ENCODE measurements at places on chromosomes 3 and 15.

DNA sequence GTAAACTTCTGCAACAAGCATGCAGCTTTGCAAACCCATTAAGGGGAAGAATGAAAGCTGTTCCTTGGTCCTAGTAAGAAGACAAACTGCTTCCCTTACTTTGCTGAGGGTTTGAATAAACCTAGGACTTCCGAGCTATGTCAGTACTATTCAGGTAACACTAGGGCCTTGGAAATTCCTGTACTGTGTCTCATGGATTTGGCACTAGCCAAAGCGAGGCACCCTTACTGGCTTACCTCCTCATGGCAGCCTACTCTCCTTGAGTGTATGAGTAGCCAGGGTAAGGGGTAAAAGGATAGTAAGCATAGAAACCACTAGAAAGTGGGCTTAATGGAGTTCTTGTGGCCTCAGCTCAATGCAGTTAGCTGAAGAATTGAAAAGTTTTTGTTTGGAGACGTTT, 224.2 kb downstream of the P3H2 start:
- no peaks in the 10 kb centered on the region for H3K27me3 ChIP-seq
- DNase-seq = no peak
- H3K36me3 ChIP-seq = no peaks in the 10 kb centered on the region
- H3K4me1 ChIP-seq = no peaks in the 10 kb centered on the region
- no peak overlapping the region for H3K27ac ChIP-seq
- no peak overlapping the region for H3K4me3 ChIP-seq

DNA sequence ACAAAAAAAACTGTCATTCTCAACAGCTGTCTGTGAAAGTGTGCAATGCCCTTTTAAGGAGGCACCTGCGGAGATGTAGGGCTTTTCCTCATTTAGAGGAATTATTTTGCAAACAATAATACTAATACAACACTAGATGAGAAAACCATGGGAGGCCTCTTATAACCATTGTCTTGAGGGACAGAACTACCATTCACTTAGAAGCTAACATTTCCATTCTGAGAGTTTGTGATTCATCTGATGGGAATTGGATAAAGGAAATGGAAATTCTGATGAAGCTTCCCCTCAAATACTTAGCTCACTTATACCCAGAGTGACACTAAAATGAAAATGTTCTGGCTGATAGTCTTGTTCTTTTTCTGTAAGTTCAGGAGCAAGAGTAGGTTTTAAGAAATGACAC, 147.7 kb downstream of the CADPS start:
- H3K4me1 ChIP-seq = peaks cover 6% of the 10 kb centered on the region
- H3K4me3 ChIP-seq = no peak overlapping the region
- H3K36me3 ChIP-seq = no peaks in the 10 kb centered on the region
- no peak for DNase-seq
- no peaks in the 10 kb centered on the region for H3K27me3 ChIP-seq

GRCh38 chr3:14793858-14794234, 24.9 kb upstream of the FGD5 start:
- H3K4me3 ChIP-seq = no peak overlapping the region
- no peaks in the 10 kb centered on the region for H3K4me1 ChIP-seq
- H3K27ac ChIP-seq = no peak overlapping the region
- no peak for DNase-seq
- no peaks in the 10 kb centered on the region for H3K27me3 ChIP-seq

- no peaks in the 10 kb centered on the region for H3K27me3 ChIP-seq
- no peak for DNase-seq
- H3K4me3 ChIP-seq = no peak overlapping the region
- peaks cover 11% of the 10 kb centered on the region for H3K4me1 ChIP-seq
- no peaks in the 10 kb centered on the region for H3K36me3 ChIP-seq
These were observed 69.4 kb upstream of the FOXP1 start for GRCh38 chr3:71652781-71653413.

DNA sequence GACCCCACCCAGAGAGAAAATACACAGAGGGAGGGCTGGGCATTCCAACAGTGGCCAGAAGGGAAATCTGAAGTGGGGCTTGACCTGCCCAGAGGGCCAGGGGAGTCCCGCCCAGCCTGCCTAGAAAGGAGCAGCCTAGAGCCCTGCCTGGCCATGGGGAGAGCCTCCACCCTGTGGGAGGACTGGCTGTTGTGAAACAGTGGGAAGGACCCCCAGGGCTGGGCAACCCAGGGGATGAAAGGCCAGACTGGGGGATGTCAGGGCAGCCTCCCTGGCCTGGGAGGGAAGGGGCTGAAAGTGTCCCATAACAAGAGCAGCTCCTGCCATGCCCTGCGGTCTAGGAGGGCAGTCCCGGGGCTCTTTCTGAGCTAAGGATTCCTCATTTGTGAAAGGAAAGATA, 69.0 kb downstream of the SLC12A8 start:
- peaks cover 6% of the 10 kb centered on the region for H3K27me3 ChIP-seq
- DNase-seq = no peak
- no peaks in the 10 kb centered on the region for H3K36me3 ChIP-seq
- H3K4me3 ChIP-seq = no peak overlapping the region
- H3K4me1 ChIP-seq = peaks cover 38% of the 10 kb centered on the region

DNA sequence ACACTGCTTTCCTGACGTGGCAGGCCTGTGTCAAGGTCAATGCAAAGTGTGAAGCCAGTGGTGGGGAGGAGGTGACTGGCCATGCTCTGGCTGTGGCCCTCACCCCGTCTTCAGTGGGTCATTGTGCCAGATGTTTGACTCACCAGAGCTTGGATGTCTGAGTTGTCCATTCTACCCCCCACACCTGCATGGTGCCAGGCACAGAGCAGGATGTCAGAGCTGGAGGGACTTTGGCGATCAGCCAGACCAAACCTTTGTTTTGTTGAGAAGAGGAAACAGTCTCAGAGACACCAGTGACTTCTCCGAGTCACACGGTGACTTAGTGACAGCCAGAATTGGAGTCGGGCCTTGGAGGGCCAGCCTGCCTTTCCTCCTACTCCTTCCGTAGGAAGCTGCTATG, 49.5 kb downstream of the SMAD6 start:
- no peak overlapping the region for H3K4me3 ChIP-seq
- H3K27me3 ChIP-seq = no peaks in the 10 kb centered on the region
- no peaks in the 10 kb centered on the region for H3K36me3 ChIP-seq
- H3K27ac ChIP-seq = no peak overlapping the region

- H3K4me1 ChIP-seq = no peaks in the 10 kb centered on the region
- no peaks in the 10 kb centered on the region for H3K36me3 ChIP-seq
- DNase-seq = peak; percentile 66
- peak overlapping the region; percentile 77 for H3K27ac ChIP-seq
These were observed 1355.9 kb downstream of the SI start for GRCh38 chr3:163722405-163722804.

DNA sequence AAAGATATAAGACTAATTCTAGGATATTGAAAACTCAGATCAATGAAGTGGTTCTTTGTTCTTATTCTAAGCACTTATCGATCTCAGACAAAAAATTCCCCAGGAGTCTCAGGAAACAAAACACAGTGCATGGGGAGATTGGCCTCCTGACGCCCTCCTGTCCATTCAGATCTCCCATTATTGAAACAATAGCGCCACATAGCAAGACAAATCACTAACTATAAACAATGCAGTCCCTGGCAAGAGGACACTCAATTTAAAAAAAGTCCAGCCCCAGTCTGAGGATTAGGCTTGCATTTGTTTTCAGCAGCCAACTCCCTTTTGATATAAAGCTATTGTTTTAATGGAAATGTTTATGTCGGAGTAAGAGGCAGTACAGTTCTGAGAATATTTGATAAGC, 528.2 kb downstream of the GABRG3 start:
- H3K4me3 ChIP-seq = no peak overlapping the region
- H3K27me3 ChIP-seq = no peaks in the 10 kb centered on the region
- no peak overlapping the region for H3K27ac ChIP-seq
- no peaks in the 10 kb centered on the region for H3K36me3 ChIP-seq

DNA sequence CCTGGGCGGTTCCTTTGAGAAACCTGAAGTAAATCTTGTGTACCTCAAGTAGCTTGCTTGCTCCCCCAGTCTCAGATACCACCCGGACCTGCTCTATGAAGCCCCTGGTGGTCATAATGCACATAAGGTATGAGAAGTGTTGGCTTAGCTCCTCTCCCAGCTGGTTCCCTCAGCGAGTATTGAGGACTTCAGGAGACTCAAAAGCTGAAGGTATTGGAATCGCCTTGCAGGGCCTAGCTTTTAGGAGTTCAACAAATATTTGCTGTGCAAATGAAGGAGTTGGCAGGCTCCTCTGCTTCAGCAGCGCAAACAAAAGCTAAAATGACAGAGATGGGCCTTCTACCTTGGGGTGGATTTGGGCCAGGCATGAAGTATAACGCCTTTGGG, 1.7 kb downstream of the CMTM8 start:
- H3K27me3 ChIP-seq = peaks cover 23% of the 10 kb centered on the region
- peaks cover 4% of the 10 kb centered on the region for H3K4me1 ChIP-seq
- H3K4me3 ChIP-seq = no peak overlapping the region

- no peak for DNase-seq
- no peaks in the 10 kb centered on the region for H3K27me3 ChIP-seq
- no peaks in the 10 kb centered on the region for H3K36me3 ChIP-seq
These were observed 49.0 kb downstream of the THBS1 start for GRCh38 chr15:39629906-39630305.

DNA sequence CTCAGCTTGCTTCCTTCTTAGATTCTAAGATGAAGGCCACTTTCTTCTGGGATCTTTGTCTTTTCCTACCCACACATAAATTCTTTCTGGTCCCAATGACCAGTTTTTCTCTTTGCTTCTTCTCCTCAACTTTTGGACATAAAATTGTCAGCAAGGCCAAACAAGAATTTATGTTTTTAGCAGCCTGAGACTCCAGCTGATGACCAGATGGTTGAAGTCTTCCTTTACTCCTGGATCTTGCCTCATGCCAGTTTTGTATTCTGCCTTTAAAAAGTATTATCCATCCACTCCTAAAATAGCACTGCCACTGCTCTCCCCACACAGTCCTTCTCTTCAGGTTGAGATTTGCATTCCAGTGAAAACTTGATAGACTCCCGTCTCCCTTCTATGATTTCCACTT, 236.0 kb downstream of the VPS13C start:
- DNase-seq = no peak
- H3K27me3 ChIP-seq = no peaks in the 10 kb centered on the region
- no peaks in the 10 kb centered on the region for H3K36me3 ChIP-seq
- no peaks in the 10 kb centered on the region for H3K4me1 ChIP-seq

GRCh38 chr3:140816372-140817195, 125.1 kb upstream of the SLC25A36 start:
- no peak for DNase-seq
- no peak overlapping the region for H3K27ac ChIP-seq
- H3K4me1 ChIP-seq = no peaks in the 10 kb centered on the region
- no peak overlapping the region for H3K4me3 ChIP-seq
- no peaks in the 10 kb centered on the region for H3K27me3 ChIP-seq
- H3K36me3 ChIP-seq = no peaks in the 10 kb centered on the region
